ENCODE measurements at places on chromosomes 4 and X. TPM values are rescaled to one million over a fixed set of nuclear protein-coding genes. Genes with fewer than 3 reads are reported as not detected.

DNA sequence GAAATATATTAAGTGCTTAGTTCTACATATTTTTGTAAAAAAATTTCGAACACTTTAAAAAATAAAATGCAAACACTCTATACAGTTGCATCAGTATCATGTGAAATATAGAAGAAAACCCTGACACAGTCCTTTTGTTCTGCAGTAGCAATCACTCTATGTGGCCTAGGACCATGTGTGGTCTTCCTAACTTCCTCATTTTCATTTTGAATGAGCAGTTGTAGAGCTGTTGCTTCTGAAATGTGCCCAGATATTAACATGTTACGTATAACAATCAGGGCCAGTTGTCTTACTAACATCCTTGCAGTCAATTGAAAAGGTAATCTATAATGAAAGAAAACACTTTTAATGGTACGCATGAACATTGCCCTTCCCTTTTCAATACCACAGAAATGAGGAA lies 107.9 kb downstream of the ZNF827 start:
- no peak for DNase-seq

- DNase-seq, result no peak
These were observed 13.8 kb downstream of the TMEM175 start for GRCh38 chr4:946103-946450.

DNA sequence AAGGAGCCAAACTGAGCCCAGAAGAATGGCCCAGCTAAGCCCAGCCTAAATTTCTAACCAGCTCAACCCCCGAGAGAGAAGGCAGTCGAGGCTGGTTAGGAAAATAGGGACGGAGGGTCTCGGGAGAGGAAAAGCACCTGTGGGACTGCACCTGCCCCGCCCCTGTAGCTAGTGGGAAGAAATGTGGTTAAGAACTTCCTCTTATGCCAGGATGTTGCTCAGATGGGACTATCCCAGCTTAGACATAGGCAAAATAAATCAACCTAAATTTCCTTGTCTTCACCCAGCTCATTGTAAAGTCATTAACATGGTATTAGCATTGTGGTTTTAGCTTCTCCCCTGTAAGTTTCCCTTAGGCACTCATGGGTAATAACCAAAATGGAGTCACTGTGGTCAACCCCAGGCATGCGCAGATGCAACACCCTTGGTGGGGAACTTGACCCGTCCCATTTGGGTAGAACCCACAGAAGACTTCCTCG lies 86.8 kb downstream of the ZNF718 start:
- DNase-seq, result no peak

DNA sequence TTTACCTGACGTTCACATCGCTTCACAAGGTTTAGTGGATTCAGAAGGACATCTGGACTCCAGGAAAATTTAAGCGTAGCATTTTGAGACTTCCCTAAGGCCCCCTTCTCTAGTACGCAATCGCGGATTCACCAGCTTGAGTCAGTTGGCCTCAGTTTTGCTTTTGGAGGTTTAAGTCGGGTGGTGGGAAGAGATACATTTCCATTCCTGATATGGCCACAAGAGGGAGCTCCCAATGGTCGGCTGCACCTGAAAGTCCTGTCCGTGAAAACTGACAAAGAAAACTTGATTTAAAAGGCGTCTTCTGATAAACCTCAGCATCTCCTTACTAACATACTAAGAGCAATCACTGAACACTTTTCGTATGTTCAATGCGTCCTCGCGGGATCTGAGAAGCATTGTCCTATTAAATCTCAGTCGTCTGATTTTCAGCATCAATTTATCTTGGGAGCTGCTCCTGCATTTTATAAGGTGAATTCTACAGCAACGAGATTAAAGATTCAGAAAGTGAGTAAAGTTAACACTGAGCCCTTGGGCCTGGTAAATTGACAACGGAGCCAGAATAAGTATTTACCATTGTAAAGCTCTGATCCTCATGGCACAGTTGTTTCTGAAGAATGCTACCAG lies 50.6 kb downstream of the LGI2 start:
- peak; percentile 61 for DNase-seq

DNA sequence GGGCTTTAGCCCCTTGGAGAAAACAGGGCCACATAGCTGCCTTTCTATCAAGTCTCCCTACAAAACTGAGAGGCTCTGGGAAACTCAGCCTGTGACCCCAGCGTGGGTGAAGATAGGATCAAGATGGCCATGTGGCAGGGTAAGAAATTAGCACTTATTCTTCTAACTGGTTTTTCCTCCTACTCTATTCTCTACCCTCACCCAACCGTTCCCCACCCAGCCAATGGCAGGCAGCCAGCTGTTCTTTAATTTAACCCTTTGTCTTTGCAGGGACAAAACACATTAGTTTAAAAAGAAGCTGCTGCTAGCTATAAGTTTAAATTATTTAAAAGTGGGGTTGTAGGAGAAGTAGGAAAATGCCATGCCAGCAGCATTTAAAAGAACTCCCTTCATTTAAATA lies 2.8 kb downstream of the CLCN5 start:
- no peak for DNase-seq

GRCh38 chrX:104420907-104421306 lies 145.1 kb upstream of the IL1RAPL2 start:
- DNase-seq, result no peak

DNA sequence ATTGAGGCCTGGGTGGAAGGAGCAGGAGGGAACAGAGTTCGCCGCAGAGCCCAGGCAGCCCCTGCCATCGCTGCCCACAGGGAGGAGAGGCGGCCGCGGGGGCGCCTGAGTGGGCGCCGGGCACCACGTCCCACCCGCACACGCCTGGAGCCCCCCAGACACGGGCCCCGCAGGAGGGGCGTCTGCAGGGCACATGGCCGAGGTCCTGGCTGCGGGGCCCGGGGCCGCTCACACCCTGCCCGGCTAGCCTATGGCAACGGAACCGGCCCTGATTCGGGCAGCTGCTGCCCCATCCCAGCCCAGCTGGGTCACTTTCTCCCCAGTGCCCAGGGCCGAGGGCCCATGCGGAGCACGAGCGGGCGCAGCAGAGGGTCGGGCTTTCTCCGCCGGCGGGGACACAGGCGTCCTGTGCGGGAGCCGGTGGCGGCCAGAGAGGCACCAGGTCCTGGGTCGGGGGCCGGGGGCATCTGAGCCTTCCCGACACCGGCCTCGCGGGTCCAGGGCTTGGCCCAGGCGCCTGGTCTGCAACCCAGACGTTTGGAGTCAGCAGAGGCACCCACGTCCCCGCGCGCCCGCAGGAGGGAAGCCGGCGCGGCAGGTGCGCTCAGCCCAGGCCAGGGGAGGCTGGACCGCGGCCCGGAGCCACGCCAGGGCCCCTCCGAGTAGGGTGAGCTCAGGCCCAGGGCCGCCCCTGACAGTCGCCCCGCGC lies 91.2 kb downstream of the FAM53A start:
- DNase-seq, result no peak

DNA sequence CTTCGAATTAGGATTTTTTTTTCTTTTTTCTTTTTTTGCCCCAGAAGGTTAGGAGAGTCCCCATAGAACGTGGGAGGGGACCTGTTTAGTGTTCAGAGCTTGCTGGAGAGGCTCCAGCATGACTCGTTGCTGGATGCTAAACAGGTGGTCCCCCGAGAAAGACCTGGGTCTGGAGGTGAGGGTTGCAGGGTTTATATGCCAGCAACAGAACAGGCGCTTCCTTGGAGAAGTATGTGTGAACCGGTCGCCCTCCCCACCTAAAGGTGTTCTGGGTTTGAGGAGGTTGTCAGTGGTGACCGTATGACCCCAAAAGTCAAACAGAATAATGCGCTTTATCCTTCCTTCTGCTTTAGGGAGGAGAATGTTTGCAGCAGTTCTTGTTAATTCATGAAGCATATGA lies 52.1 kb upstream of the SHOX start:
- no peak for DNase-seq

DNA sequence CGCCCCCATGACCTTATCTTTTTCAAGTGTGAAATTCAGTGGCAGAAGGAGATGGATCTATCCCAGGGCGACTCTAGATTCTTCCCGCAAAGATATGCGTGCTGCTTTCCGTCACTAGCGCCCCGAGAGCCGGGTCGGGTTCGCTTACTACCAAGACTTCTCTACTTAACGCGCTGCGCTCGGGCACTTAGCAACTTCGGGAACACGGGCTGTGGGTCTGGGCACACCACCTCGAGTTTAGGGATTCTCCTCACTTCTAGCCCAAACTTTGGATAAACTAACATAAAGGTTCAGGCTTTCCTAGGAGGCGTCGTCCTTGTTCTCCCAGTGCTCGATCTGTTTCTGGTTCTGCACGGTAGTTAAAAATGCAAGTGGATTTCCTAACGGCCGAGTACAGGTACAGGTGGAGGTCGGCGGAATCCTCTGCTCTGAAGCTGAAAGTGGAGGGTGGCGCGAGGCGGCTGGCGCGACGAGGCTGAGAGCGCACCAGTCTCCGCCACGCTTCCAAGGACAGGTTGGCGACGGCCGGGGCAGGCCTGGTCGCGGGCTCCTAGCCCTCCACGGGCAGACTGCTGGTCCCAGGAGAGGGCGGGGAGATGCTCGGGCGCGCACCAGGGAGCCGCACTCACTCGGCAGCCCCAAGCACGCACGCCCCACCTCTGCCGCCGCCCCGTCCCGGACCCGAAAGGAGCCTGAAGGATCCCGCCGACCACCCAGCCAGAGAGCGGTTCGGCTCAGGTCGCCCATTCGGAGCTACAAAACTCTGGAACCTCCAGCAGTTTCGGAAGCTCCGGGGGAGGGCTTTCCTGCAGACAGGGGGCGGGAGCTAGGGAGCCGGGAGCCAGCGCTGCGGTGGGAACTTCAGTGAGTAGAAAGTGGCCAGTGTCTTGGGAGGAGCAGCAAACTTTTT lies 100.8 kb upstream of the TENM3 start:
- no peak for DNase-seq

DNA sequence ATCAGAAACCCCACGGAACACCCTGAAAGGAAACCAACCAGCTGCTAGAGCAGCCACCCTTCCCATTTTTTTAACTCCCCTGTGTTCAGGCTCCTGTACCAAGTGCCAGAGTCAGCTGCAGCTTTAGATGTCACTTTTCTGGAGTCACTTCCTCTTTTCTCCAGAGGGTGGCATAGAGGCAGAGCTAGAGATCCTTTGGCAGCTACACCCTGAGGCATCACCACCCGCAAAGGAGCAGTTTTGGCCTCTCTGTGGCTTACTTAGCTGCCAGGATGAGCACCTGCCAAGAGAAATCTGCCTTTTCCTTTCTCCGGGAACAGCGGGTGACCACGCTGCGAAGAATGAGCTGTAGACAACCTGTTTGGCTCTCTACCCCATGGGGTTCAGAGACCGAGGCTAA lies 58.0 kb upstream of the CHRDL1 start:
- DNase-seq, result no peak

GRCh38 chr4:72567821-72568675 lies 973 bp downstream of the ADAMTS3 start:
- peak; percentile 63 for DNase-seq

GRCh38 chr4:89915937-89916336 lies 21.3 kb downstream of the MMRN1 start:
- DNase-seq, result no peak

AWAT2 gene
- total RNA-seq, result not detected

CT45A8 gene
- not detected for total RNA-seq

TMEM156 gene
- total RNA-seq, result 0.99 TPM

UNC5C gene
- 6.2 TPM for total RNA-seq

KIAA1210 gene
- total RNA-seq, result 4.9 TPM

Data from ureter (tissue), 1 donor.